Muscle of leg (tissue), 16 donors: ENCODE measurements at places on chromosomes 2 and 18. TPM values are rescaled to one million over a fixed set of nuclear protein-coding genes. Genes with fewer than 3 reads are reported as not detected.
A peak's percentile ranks its signal among the peaks of the same experiment; 100 is the strongest.

- H3K27ac ChIP-seq, result no peak overlapping the region
- DNase-seq, result no peak
- no peak overlapping the region for H3K4me3 ChIP-seq
- H3K4me1 ChIP-seq, result no peaks in the 10 kb centered on the region
- H3K27me3 ChIP-seq, result no peaks in the 10 kb centered on the region
These were observed 28.9 kb downstream of the PTGR3 start for GRCh38 chr18:75179819-75180600.

DNA sequence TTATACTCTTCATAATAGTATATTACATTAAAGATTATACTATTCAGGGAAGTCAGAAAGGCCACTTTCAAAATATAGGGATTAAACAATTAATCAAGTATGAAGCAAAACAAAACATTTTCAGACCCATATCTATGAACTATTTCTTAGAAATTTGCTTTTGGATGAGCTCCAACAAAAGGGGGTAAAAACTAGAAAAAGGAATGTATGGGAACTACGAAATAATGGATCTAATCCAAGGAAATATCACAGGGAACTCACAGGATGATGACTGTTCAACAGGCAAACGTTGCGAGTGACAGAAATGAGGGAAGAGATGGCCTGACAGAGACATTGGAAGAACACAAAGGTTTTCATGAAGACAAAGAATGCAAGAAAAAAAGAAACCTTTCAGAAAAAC is 27.9 kb downstream of the G6PC2 start:
- H3K4me1 ChIP-seq, result no peaks in the 10 kb centered on the region
- no peaks in the 10 kb centered on the region for H3K27me3 ChIP-seq
- no peak overlapping the region for H3K27ac ChIP-seq
- H3K36me3 ChIP-seq, result no peaks in the 10 kb centered on the region

- H3K27me3 ChIP-seq, result no peaks in the 10 kb centered on the region
- peak; percentile 35 for DNase-seq
These were observed 39.6 kb downstream of the LHCGR start for GRCh38 chr2:48715956-48716355.

- no peak overlapping the region for H3K4me3 ChIP-seq
- H3K4me1 ChIP-seq, result no peaks in the 10 kb centered on the region
- no peaks in the 10 kb centered on the region for H3K36me3 ChIP-seq
- no peaks in the 10 kb centered on the region for H3K27me3 ChIP-seq
These were observed 597.8 kb upstream of the VRK2 start for GRCh38 chr2:57448816-57449215.

GRCh38 chr2:232532419-232532818 is 6.5 kb downstream of the CHRND start:
- no peak overlapping the region for H3K27ac ChIP-seq
- peaks cover 4% of the 10 kb centered on the region for H3K27me3 ChIP-seq
- no peak for DNase-seq
- peaks cover 59% of the 10 kb centered on the region for H3K4me1 ChIP-seq
- H3K36me3 ChIP-seq, result peaks cover 38% of the 10 kb centered on the region
- no peak overlapping the region for H3K4me3 ChIP-seq

The PHLPP1 gene
- 7.5 TPM for total RNA-seq
